ENCODE measurements at places on chromosomes 5 and 9.
A peak's percentile ranks its signal among the peaks of the same experiment; 100 is the strongest.

- DNase-seq, result no peak
These were observed 51.0 kb upstream of the PHF24 start for GRCh38 chr9:34907044-34907443.

GRCh38 chr9:10403283-10403682, 209.5 kb downstream of the PTPRD start:
- DNase-seq, result no peak

GRCh38 chr9:137445275-137445807, 4.2 kb upstream of the ENTPD8 start:
- peak; percentile 79 for DNase-seq

GRCh38 chr9:115551396-115551795, 433.4 kb upstream of the TNC start:
- DNase-seq, result no peak

DNA sequence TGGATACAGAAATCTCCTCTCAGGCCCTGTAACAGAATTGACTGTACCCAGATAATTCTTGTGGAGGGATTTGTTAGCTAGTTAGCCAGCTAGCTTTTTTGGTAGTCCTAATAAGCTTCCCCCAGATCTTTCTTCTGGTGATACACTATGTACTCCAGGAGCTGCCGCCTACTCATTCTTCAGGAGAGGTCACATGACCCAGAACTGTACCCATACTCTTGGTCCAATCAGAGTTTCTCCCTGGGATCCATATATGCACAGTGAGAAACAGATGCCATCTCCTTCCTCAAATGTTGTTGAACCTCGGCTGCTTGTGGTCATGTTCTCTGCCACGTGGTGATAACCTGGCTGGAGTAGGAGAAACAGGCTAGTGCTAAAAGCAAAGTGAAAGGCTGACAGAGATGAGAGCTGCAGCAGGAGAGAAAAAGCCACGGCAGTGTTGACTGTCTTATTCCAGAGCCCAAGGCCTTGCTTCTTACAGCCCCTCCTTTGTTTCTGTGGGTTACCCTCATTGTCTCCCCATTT, 123.0 kb upstream of the RFX3 start:
- peak; percentile 44 for DNase-seq

DNA sequence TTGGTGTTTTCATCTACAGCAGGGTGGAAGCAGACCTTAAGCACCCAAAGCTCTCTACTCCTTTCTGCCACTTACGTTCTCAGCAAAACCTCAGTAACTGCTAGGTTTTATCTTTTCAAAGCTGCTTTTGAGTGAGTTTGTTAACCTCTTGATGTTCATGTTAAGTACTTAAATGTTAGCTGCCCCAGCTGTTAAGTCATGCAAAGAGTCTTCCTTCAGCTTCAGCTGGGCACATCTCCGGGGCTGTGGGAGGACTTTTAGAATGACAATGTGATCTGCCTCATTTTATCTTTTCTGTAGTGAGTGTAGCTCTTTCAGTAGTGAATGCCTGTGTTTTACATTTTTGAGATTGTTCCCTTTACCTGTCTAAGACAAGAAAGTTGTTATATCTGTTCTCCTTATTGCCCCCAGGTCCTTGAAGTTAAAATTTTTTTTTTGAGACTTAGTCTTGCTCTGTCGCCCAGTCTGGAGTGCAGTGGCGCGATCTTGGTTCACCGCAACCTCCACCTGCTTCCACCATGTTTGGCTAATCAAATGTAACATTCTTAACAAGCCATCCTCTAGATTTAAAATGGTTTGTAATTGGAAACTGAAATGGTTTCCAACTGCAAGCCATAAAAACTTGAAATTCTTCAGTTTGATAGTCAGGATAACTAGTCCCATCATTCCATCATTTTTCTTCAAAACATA, 19.6 kb downstream of the KDM4C start:
- DNase-seq, result no peak

DNA sequence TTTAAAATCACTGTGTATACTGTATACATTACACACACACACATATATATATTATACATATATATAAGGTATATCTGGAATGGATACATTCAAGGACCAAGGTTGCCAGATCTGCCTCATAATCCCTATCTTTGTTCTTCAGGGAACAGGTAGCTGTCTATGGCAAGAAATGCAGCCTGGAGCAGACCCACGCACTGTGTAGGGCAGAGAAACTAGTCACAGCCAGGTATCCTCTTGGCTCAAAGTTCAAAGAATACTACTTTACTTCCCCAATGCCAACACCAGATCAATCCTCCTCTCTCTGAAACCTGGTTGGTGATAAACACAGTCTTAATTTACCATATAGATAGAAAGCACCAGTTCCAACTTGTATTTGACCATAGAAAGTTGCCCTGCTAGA, 313.6 kb downstream of the PRELID2 start:
- DNase-seq, result no peak

DNA sequence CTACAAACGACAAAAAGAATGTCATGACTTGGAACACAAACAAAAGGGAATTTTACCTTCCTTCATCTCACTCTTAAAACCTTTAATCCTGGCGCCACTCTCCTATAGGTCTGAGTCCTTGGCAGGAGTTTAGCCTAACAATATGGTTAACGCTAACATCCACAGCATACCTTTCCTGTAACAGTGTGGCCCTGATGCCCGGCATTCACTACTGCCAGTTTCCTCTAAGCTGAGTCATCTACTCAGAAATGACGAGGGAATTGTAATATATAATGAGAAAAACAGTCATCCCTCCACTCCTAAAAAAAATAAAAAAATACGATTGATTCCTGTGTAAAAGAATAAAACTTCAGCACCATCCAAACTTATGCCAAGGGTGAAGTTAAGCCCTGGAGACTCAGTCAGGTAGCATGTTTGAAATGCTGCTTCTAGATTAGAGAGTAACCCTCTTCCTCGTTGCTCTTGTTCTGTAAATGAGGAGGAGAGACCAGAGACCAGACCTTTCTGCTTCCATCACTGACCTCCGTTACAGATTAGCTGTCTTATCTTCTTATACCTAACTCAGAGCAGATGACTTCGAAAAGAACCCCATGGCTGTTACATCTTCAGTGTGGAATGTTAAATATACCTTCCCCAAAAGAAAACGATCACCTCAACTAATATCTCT, 37.4 kb downstream of the CCDC125 start:
- no peak for DNase-seq

DNA sequence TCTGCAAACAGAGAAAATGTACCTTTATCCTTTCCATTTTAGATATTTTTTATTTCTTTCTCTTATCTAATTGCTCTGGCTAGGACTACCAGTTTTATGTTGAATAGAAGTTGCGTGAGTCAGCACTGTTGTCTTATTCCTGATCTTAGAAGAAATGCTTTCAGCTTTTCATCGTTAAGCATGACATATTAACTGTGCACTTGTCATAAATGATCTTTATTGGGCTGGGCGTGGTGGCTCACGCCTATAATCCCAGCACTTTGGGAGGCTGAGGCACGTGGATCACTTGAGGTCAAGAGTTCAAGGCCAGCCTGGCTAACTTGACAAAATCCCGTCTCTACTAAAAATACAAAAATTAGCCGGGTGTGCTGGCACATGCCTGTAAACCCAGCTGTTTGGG, 8.2 kb upstream of the ECM2 start:
- DNase-seq, result no peak

- DNase-seq, result no peak
These were observed 372.8 kb upstream of the RFX3 start for GRCh38 chr9:3898461-3899218.

GRCh38 chr5:145983446-145983845, 47.1 kb downstream of the SH3RF2 start:
- DNase-seq, result no peak

GRCh38 chr5:132640613-132641012, 17.4 kb upstream of the IL13 start:
- no peak for DNase-seq

DNA sequence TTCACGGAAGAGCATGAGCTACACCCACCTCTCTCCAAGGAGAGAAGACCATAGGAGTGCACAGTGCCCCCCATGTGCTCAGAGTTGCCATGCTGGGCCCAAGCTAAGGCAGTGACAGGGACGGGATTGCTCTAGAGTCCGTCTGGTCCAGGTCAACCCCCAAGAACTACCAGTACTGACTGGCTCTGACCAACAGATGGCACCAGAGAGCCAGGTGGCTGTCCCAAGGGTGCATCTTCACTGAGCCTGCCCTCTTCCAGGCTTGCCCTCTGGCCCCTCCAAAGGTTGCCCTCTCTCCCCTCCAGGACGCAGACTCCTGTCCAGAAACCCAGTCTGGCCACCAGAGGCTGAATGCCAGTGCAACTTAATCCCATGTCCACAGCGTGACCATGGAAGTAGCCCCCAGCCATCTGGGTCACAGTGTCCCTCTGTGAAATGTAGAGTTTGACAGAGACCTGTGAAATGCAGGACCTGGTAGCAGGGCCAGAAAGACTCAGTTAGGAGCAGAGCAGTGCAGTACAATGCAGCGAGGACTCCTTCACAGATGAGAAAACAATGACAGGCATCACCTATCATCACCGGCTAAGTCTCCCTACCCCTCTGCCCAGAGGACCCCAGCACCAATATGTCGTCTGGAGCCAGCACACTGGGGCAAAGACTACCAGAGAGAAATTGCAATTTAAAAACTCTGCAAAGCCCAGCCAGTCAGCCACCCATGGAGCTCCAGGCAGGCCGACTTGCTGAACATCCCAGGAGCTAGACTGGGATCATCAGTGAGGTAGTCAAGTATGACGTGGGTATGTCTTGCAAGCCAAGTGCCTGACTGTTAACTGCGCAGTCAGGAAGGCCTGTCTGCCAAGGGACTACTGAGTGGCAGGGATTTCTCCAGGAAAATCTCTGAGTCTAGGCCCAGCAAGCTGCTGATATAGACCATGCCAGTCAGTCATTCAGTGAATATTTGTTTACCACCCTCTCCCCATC, 7.7 kb upstream of the SKP1 start:
- DNase-seq, result peak; percentile 72

DNA sequence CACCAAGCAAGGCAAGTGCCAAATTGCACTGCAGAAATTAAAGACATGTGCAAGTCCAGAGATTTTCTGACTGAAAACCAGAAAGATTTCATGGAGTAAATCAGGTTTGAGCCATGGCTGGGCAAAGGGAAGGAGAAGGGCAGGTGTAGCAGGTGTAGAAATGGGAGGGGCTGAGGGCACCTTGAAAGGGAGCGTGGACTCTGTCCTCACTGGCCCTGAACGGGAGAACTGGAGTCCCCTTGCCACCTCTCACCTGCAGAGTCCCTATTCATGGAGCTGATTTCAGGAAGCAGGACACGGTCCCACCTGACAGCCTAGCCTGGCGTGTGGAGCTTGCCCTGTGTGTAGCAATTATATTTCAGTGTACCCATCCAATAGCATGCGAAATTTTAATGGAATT, 46.3 kb downstream of the UBE2QL1 start:
- no peak for DNase-seq

DNA sequence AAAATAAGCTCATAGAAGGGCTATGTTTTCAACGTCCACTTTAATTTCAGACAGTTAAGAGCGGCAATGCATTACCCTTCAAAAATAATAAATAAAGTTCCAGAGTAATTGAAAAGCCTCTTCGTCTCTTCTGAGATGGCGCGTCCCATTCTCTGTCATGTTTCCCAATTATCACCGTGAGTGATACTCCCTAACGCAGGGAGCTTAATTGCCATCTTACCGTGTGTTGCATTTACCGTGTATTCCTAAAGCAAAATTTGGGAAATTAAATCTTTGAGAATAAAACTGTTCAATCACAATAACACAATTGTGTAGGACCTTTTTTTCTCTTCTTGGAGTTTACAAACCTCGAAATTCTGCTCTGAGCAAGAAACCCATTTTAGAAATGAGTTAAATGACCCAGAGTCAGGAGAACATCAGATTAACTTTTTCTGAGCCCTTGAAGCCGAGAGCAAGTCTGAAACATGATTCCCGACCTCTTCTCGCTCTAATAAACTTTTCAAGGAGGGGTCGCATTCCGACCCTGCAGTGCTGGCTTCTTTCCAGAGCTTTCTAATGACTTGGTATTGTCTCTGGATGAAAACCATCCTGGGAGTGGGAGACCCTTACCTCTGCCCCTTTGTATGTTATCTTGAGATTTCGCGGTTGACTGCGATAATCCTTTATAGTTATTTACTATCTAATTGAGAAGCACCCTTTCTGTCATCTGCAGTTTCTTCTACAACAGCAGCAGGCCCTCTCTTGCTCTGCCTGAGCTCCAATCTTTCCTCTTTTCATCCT, 251.5 kb downstream of the FSTL4 start:
- DNase-seq, result no peak

GRCh38 chr5:151719228-151720000, 32.7 kb upstream of the SPARC start:
- DNase-seq, result peak; percentile 53

DNA sequence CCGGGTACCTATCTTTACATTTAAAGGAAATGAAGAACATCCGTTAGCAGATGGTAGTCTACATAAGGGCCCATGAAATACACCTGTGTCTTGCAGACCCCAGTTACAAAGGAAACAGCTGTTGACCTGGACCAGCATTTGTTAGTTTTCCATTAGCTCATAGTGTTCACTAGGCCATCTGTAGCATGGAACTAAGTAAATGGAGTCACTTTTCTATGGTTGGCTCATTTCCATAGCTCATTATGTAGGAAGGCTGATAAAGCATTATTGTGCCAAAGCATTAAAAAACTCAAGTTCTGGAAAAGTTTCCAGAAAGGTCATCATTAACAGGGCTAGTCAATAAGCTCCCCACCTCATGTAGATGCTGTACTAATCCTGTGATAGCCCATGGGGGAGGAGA, 62.1 kb downstream of the PCSK1 start:
- DNase-seq, result no peak

DNA sequence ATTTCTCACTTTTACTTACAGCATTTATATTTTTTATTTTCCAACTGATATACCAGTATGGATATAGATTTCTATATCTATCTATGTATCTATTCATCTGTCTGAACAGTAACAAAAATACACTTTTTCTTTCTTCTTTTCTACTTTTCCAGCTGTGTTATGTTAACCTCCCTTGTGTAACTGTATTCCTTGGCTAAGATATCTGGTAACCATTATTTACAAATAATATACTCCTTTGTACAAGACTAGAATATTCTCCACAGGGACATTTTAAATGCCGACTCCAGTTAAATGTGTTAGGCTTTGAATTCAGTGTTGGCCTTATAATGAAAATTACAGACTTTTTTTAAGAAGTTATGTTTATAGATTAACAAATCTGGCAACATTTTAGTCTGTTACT, 168.7 kb downstream of the XRCC4 start:
- DNase-seq, result no peak

DNA sequence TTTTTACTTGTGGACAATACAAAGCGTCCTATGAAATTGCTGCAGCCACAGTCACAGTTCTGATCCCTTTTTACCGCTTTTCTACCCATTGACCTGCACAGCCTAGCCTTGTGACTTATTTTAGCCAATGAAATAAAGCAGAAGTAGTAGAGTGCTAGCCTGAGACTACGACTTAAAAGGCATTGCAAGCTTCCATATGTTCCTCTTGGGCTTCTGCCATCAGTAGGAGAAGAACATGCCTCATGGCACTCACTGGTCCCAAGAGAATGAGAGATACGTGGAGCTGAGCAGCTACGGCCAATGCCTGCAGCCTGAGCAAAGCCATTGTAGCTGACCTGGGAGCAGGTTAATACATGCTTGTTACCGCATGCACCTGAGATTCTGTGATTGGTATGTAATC, 416.6 kb upstream of the CLINT1 start:
- DNase-seq, result no peak

GRCh38 chr5:94705427-94705826, 87.0 kb downstream of the SLF1 start:
- DNase-seq, result no peak

Measured in NB4 (cell line).